GM19239 (cell line): ENCODE measurements at places on chromosomes 6 and 20.

- peak; percentile 40 for DNase-seq
Measured at GRCh38 chr6:107115695-107116327, 496 bp upstream of the BEND3 start.

GRCh38 chr6:3288711-3289663 is 30.2 kb downstream of the PSMG4 start:
- no peak for DNase-seq

GRCh38 chr20:63546256-63546955 is 1.1 kb downstream of the SRMS start:
- DNase-seq: no peak

- DNase-seq: no peak
Measured at GRCh38 chr6:167748458-167749379, 78.0 kb upstream of the AFDN start.

GRCh38 chr6:35311390-35312075 is 13.9 kb downstream of the DEF6 start:
- DNase-seq: peak; percentile 55

GRCh38 chr20:24786111-24786495 is 163.0 kb upstream of the CST7 start:
- DNase-seq: no peak

DNA sequence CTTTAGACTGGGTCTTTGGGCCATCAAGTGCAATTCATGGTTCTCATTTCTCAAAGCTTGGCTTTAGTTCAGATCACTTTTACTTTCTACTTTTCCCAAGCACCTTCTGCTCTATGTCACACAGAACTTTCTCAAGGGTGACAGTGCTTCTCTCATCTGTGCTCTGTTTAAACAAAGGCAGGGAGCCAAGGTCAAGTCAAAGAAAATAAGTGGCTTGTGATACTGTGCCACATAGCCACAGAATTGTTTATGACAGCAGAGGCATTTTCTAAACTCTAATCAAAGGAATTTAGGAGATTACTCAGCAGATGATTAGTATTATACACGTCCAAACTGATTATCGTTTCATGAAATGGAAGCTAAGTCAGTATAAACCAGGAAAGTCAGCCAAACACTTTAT is 348.0 kb downstream of the HDGFL1 start:
- no peak for DNase-seq

DNA sequence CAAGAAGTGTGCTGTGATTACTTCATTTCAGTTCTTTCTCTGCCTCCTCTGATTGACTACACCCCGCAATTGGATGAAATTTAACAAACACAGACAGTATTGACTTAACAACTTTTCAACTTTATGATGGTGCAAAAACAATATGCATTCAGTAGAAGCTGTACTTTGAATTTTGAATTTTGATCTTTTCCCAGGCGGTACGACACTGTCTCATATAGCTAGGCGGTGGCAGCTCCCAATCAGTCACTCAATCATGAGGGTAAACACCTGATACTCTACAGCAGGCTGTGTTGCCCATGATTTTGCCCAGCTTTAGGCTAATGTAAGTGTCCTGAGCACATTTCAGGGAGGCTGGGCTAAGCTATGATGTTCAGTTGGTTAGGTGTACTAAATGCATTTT is 47.6 kb upstream of the MYLIP start:
- DNase-seq: no peak

DNA sequence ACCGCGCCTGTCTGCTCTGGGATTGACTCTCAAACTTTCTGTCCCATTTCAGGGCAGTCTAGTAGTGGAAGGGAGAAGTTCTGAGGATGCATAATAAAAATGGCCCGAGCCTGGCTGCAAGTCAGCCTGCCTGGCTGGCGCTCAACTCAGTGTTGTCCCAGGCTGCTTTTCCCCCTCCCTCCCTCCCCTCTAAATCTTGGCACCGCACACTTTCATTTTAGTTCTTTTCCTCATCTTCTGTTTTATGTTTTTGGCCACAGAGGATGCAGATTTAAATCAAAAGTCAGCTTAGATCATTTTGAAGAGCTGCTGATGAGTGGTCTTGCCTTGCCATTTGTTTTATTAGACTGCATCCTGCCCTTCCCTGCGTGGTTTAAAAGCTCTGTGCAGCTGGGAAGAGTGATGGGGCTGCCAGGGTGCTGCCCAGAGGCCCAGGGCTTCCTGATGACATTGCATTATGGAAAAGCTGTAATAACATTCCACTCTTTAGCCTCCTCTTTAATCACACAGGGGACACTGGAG is 6.5 kb upstream of the UQCC2 start:
- no peak for DNase-seq

DNA sequence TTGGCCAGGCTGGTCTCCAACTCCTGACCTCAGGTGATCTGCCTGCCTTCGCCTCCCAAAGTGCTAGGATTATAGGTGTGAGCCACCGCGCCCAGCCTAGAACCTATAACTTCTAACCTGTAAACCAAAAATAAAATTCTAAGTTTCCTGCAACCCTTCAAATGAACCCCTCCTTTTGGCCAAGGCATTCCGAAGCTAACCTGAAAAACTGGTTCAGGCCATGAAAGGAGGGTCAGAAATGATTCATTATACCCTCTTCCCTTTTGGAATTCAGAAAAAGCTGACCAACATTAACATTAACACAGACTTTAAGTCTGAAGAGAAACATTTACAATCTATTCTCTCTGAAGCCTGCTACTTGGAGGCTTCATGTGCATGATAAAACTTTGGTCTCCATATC is 165.1 kb downstream of the TINAG start:
- no peak for DNase-seq

DNA sequence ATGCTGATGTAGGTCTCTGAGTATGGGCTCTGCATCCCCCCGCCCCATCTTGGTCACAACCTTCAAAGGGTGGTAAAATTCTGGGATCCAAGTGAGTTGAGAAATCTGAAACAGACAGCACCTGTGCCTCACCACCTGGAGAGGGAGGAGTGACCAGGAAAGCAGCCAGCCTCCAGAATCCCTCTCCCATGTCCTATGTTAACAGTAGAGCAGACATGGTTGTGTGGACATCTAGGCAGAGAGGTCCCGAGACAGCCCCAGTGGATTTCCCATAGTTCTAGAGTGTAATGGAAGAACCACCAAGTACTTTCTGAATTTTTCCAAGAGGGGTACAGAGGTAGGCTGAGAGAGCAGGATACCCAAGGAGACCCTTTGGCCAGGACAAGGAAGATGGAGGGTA is 103.7 kb upstream of the ENPP5 start:
- no peak for DNase-seq

DNA sequence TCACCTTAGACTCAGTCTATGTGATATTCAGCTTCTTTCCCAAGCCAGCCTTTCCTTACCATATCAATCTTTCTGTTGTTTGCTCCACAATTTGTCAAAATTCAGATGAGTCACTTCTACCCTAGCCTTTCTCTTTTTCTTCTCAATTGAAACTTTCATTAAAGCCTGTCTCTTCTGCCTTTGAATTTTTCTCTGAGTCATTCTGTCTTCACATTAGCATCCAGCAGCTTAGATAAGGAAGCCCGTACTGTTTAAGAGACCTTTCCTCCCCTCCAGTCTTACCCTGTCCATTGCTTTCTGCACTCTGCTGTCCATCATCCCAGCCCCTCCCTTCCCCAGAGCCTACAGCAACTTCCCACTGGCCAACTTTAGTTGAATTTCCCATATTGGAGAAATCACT is 34.9 kb upstream of the RALGAPA2 start:
- no peak for DNase-seq

- DNase-seq: no peak
Measured at GRCh38 chr20:45322952-45323383, 14.9 kb upstream of the MATN4 start.

DNA sequence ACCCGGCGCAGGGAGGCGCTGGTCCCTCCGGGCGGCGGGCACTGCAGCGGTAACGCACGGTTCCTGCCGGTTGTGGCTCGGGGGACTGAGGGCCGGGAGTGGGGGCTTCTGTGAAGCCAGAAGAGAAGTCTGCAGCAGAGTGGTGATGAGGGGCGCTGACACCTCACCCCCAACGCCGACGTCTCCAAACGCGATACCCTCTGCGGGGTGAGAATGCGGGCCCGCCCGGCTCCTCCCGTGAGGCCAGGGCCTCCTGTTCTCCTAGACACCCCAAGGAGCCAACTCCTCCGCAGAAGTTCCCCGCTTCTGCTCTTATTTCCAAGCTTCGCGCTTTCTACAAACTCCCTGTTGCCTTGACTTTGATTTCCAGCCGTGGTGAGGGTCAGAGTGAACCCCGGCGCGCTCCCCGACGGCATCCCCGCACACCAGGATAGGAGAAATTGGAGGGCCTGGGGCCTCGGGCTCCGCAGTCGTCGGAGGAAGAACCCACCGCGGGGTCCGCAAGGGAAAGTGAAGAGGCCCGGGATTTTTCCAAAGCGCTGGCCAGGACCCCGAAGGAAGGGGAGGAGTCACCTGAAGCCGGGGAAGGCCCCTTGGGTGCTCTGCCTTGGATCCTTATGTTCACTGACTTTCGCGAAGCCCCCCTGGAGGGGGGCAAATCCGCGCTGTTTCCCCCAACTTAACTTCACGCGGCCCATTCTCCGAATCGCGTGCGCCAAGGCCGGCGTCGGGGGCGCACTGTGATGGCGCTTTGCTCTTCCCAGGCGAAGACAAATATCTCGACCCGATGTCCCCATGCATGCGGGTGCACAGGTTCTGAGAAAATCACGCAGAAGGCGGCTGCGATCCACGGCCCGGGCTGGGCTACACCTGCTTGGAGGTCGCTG is 3.1 kb upstream of the INSM1 start:
- DNase-seq: no peak

- DNase-seq: no peak
Measured at GRCh38 chr6:137259349-137259748, 40.2 kb upstream of the IFNGR1 start.

DNA sequence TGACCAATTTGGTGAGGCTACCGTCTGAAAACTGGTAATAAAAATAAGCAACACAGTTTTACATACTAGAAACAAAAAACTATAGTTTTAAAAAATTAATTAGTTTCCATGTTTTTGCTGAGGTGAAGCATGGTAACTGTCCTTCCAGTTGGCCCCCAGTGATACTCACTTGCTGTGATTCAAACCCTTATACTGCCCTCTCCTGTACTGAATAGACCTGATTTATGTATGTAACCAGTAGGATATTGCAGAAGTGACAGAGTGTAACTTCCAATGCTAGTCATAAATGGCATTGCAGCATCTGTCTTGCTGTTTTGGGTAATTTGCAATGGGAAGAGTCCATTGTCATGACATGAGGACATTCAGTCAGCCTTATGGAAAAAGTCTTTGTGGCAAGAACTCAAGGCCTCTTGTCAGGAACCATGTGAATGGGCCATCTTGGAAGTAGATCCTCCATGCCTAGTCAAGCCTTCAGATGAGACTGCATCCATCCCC is 8.9 kb upstream of the CHD6 start:
- DNase-seq: no peak

DNA sequence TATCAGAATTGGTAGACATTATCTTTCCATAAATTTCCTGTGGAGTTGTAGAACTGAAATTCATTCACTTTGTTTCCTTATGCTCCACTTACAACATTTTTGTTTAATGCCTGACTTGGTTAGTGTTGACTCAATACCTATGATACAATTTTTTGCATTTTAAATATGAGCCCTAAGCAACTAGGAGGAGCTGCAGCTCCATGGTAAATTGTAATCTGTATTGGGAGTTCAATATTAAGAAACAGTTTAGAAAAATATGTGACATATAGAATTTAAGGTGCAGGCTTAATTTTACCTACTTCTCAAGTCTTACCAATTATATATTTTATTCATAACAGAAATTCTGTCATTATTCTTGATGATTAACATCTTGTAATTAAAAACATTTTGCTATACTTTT is 868.3 kb downstream of the EYS start:
- DNase-seq: no peak

GRCh38 chr6:82365016-82365795 is 1.6 kb downstream of the TPBG start:
- no peak for DNase-seq

GRCh38 chr6:6857528-6857927 is 250.2 kb upstream of the RREB1 start:
- DNase-seq: no peak

GRCh38 chr6:170393807-170394399 is 87.3 kb downstream of the FAM120B start:
- DNase-seq: no peak

- no peak for DNase-seq
Measured at GRCh38 chr6:53857318-53858094, 62.7 kb downstream of the LRRC1 start.
